ENCODE measurements at places on chromosomes 6 and 20.

DNA sequence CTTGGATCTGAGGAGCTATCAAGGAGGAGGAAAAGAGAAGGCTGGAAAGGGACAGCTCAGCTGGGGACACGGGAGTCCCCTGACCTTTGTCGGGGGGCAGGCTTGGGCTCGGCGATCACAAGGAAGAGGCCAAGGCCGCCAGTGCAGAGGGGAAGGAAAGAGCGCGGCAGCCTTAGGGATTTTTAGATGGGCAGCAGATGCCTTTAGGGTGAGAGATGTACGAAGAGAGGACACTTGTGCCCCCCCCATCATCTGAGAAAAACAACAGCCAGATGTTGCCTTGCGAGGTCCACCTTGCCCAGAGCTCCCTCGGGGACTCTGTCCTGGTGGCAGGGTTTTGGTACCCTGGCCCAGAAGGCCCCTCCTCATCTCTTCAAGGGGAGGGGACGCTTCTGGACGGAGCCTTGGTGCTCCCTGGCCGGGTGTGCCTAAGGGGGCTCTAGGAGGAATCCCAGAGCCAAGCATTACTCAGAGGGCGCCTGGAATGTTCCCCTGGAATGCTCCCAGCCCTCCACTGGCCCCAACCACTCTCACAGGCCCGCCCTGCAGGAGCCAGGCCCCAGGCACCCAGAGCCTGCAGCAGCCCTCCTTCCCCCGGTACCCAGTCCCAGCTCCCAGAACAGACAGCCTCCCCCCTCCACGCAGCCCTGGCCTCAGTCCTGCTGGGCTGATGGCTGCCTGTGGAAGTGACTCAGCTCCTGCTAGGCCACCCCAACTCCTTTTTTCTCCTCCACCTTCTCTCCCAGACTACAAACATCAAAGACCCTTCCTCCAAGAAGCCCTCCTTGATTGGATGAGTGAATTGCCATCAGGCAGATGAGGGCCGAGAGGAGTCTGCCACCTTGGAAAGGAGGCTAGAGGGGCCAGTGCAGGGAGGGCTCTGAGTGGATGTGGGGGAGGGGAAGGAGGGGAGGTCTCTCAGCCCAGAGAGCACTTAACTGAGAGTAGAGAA lies 1.8 kb downstream of the ADAM33 start:
- DNase-seq, result no peak

GRCh38 chr20:63682384-63683139 lies 13.9 kb upstream of the TNFRSF6B start:
- DNase-seq, result no peak

- DNase-seq, result no peak
These were observed 240.2 kb downstream of the KHDC1L start for GRCh38 chr6:72984981-72985665.

DNA sequence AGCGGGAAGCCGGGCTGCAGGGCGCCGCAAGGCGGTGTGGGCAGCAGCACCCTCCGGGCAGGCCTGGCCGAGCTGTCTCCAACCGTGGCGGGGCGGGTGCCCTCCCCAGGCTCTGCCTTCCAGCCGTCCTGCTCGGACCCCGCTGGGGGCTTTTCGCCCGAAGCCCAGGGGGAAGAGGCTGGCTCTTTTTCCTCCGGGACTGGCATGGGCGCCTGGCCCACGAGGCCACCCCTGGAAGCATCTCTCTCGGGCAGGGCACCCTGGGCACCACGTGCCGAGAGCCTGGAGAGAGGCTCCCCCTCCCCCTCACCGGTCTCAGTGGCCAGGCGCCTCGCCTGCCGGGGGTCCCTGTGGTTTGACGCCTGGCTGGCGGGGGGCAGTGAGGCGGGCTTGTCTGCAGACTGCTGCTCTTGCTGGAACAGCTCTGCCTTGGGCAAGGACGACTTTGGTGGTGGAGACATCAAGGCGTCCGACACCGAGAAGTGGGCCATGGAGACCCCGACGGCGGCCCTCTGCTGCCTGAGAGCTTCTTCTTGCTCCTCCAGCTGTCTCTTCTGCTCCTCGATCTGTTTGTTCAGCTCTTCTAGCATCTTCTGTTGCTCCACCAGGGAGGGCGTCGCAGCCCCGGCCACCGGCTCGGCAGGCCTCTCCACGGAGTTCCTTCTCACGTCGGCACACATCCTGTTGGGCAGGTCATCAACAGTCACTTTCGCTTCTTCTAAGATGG lies 19.5 kb upstream of the TCFL5 start:
- DNase-seq, result no peak

DNA sequence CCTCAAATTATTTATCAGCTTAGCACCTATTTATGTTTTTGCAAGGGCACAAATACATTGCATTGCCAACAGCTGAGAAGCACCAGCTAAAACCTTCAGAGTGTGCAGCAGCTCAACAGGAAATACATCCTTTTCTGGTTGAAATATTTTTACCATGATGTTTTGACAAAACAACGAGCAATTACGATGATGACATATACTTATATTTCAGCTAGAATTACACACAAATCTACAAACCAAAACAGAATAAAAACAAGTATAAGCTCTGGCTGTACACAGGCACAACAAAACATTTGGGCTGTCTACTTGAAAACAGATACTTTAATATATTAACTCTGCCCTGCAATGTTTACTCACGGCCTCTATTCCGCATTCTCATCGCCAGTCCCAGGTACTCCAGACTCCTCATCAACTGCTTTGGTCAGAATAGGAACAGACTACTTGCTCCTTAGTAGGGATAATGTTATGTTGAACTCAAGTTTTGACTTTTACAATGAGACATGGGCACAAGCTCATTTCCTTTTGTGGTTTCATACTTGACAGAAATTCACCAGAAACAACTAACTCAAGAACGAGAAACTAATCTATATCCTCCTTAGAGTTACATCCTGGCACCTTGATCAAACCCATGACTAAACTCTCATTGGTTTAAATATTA lies 377.6 kb downstream of the ESR1 start:
- DNase-seq, result no peak

DNA sequence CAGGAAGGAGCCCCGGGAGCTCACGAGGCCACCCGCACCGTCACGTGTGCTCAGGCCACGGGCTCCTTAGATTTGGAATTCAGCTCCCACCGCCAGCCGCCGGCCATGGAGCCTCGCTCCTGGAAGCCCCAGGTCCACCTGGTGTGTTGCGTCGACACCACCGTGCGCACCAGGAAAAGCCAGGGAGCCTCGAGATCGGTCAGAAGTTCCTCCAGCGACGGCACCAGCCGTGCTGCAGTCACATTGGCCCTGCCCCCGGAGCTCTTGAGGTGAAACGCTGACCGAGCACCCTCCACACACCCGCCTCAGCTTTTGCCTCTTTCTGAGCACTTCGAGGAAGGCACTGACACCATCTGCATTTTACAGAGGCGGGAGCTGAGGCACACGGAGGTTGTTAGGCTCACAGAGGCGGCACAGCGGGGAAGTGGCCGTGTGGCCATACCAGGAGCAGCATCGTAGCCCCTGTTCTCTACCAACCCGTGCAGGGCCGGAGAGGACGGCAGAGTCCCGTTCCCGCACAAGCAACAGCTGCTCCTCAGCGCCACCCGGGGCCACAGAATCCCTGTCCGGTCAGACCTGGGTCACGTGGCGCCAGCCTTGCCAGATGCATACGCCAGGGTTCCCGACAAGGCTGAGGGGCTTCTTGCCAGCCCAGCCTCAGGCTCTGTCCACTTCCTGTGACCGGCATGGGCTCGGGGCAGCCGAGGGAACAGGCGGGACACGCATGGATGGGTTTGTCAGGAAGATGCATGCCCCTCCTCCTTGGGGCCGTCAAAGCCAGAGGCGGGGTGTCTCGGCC lies 7.6 kb downstream of the NKAIN4 start:
- DNase-seq, result no peak

DNA sequence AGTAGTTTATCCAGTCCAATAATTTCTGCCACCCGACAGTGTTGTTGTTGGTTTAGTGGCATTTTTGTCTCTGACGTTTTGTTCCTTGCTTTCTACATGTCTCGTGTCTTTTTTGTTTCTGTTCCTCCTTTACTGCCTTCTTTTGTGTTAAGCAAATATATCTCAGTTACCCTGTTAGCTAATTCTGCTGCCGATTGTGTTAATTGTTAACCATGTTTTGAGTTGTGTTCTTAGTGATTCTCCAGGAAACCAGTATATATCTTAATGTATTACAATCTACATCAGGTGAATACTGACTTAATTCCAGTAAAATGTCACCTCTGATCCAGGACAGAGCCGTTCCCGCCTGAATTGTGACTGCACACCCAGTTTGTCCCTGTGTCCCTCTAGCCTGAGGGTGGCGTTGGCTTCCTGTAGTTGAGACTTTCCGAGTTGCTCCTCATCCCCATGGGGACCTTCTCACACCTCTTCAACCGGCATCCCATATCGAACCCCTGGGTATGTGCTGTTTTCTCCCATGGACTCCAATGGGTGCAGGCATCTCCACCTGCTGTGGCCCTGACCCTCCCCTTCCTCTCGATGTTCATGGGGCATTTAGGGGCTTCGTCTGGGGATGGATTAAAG lies 35.8 kb upstream of the BHLHE23 start:
- no peak for DNase-seq

DNA sequence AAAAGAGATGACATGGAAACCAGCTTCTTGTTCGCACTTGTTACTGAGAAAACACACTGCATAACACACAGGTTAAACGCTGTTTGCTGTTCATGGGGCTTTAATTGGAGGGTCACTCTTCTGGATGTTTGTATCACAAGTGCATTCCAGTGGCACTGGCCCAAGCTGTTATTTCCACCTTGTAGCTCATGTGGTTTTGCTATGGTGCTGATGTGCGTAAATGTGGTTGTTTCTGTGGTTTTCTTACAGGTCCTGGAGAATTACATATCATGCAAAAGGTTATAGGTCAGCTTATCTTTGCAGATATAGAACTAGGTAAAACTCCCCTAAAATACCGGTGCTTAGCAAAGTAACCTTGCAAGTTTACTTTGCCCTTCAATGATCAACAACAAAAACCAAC lies 89.3 kb upstream of the AHI1 start:
- DNase-seq, result no peak

GRCh38 chr20:18738055-18738454 lies 75.5 kb upstream of the SCP2D1 start:
- DNase-seq, result no peak

DNA sequence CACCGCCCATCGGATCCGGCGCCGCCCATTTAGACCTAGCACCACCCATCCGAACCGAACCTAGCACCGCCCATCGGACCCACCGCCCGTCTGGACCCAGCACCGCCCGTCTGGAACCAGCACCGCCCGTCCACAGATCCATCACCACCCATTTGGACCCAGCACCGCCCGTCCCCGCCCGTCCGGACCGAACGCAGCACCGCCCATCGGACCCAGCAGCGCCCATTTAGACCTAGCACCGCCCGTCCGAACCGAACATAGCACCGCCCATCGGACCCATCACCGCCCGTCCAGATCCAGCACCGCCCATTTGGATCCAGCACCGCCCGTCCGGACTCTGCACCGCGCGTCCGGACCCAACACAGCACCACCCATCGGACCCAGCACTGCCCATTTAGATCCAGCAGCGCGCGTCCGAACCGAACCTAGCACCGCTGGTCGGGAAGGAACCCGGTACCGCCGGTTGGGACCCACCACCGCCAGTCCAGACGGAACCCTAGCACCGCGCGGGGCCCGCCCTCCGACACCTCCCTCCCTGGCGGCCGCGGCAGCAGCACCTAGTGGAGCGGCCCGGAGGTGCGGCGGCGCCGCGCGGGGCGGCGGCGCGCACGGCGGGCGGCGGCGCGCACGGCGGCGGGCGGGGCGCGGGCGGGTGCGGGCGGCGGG lies 348 bp upstream of the AFDN start:
- peak; percentile 61 for DNase-seq

DNA sequence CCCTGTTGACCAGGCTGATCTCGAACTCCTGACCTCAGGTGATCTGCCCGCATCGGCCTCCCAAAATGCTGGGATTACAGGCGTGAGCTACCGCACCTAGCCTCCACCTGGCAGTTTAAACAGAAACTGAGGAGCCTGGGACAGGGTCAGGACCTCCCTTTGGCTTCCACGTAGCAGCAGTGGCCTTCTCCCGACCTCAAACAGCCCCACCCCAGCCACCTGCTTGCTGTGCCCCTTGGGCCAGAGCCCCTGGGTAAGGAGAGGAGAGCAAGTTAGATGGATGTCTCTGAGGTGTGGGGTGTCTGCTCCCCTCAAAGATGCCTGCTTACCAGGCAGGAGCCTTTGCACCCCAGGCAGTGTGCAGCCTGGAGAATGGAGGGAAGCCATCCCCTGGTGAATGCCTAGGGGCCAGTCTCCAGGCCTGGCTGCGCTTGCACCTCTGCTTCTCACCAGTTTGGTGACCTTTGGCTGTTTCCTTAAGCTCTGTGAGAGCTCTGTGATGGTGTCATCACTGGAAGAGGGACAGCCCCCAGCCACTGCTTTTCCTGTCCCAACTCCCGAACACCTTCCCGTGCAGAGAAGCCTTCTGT lies 42.1 kb upstream of the MDFI start:
- no peak for DNase-seq

DNA sequence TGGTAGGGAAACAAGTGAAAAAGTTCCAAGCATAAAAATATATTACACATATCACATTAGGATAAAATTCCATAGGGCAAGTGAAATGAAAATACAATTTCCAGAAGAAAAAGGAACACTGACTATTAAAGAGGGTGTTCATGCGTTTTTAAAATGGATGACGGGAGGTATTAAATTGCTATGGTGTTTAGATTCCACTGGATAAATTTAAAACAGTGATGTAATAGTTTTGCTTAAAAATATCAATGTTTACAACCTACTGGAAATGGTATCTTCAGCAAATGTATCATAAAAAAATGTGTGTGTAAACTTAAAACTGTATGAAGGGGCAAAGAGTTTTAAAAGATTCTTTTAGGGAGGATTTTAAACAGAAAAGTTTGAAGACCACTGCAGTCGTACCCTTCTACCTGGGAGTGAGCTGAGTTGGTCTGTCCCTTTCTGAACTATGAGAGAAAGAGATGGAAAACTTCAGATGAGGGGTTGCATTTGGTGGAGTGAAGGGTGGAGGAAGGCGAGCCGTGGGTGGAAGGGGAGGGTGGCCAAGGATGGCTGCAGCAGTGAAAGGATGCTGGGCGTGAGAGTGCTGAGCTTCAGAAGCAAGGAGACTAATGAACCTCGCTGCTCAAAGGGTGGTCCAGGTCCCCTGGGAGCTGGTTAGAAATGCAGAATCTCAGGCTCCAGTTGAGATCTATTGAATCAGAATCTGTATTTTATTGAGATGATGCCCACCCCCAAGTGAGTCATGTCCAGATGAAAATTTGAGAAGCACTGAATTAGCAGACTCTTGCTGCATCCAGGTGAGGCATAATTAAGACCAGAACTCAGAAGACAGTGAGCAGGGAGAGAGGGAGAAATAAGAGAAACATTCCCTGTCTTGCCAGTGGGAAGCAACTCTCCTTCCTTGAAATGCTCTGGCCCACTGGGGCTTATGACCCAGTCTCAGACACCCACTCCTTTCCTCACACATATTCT lies 54.5 kb upstream of the MRPS10 start:
- DNase-seq, result no peak

All from activated T-cell treated with anti-CD3 and anti-CD28 coated beads for 48 hours (primary cell).